ENCODE measurements at places on chromosomes 16 and 17.

- no peak for DNase-seq
Observed at GRCh38 chr16:21645261-21645721, 7.1 kb downstream of the IGSF6 start.

GRCh38 chr17:19018600-19018950, 14.0 kb upstream of the FAM83G start:
- DNase-seq: no peak

DNA sequence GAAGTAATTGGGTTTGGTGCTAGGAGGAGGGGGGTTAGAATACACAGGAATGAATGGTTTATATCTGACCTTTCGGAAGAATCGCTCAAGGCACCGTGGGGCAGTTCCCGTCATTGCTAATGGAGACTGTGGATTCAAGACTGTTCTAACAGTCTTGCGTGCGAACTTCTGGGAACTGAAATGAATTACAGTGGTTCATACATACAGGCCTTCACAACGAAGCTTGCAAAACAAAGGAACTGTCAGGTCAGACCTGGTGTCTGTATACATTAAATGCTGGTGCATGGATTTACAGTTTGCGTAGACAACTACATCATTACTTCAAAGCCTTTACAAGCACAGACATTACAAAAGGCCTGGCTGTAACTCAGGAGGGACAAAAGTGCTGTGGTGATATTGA, 983.9 kb downstream of the CDH11 start:
- DNase-seq: no peak

DNA sequence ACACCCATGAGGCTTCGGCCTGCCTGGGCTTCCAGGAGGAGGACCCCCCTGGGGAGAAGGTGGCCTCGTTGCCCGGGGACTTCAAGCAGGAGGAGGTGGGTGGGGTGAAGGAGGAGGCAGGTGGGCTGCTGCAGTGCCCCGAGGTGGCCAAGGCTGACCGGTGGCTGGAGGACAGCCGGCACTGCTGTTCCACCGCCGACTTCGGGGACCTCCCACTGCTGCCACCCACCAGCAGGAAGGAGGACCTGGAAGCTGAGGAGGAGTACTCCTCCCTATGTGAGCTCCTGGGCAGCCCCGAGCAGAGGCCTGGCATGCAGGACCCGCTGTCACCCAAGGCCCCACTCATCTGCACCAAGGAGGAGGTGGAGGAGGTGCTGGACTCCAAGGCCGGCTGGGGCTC, 41.5 kb downstream of the SREBF1 start:
- no peak for DNase-seq

- peak; percentile 68 for DNase-seq
Observed at GRCh38 chr16:11949527-11949926, 7.7 kb upstream of the NPIPB2 start.

GRCh38 chr17:78979780-78980623, at the start of gene LGALS3BP:
Gene LGALS3BP (minus strand): TSS chr17:78979923. CDS start chr17:78977191, 2,732 bp downstream.
- DNase-seq: peak; percentile 82

DNA sequence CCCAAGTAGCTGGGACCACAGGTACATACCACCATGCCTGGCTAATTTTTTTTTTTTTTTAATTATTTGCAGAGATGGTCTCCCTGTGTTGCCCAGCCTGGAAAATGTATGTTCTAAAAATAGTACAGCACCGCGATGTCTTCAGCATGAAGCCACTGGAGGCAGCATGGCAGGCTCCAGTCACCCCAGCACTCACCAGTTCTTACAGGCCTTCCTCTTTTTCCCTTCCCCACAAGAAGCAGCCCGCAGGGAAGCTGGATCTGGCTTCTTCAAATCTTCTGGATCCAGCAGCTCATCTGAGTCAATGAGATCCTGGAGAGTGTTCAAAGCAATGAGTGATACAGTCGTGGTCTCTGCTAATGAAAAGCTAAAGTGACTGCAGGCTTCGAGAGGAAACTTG, 16.2 kb downstream of the CIAPIN1 start:
- no peak for DNase-seq

DNA sequence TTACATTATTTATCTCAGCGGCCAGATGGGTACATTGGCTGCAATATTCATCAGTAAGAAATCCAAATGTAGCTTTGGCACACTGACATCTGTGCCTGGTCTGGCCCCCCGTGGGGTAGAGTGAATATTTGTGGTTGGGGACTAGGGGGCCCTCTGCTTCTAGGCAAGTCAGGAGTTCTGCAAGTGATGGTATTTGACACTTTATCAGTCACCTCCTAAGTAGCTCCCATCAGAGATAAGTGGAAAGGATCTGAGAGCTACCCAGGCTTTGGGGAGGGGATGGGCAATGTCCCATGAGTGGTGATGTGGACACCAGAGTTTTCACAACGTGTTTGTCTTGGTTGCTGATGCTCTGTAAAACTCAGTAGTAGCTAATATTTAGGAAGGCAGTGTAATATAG, 609.9 kb upstream of the RBFOX1 start:
- no peak for DNase-seq

- DNase-seq: no peak
Observed at GRCh38 chr17:4895657-4896331, 3.5 kb upstream of the C17orf107 start.

GRCh38 chr16:68969338-68969737, 126.0 kb downstream of the TANGO6 start:
- DNase-seq: no peak

DNA sequence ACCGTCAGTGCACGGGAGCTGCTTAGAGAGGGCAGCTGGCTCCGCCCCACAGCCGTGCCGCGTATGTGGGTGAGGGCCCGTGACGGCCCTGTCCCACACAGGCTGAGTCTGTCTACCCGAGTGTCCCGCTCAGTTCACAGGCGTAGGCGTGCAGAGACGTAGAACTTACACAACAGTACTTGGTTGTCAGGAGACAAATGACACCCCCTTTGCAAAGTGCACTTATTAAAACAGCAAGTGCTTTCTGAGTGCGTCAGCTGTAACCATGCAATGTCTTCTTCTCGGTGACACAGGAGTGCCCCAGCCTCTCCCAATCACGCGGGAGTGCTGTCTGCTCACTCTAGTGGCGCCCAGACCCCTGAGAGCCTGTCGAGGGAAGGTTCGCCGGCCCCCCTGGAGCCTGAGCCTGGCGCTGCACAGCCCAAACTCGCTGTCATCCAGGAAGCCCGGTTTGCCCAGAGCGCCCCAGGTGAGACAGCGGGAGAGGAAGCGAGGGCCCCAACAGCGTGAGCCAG, 64.2 kb downstream of the FOXK2 start:
- no peak for DNase-seq

- no peak for DNase-seq
Observed at GRCh38 chr17:79798299-79799173, 1.7 kb upstream of the CBX8 start.

GRCh38 chr17:52181782-52182181, 23.3 kb upstream of the CA10 start:
- DNase-seq: no peak

DNA sequence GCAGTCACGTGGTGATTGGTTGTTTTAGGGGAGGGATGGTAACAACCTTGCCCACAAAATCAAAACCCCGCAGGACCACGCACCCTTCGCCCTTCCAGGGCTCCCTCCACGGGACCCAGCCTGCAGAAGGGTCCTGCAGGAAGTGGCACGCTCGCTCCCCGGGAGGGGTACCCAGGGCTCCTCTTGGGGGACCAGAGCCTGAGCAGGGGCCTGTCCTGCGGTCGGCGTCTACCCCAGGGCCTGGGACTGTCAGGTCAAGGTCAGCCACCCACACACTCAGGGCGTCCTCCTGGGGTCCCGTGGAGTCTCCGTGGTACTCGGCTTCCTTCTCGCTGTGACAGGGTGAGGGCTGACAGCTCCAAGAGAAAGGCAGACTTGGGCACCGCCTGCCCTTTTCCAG, 33.9 kb downstream of the ZNF469 start:
- no peak for DNase-seq

DNA sequence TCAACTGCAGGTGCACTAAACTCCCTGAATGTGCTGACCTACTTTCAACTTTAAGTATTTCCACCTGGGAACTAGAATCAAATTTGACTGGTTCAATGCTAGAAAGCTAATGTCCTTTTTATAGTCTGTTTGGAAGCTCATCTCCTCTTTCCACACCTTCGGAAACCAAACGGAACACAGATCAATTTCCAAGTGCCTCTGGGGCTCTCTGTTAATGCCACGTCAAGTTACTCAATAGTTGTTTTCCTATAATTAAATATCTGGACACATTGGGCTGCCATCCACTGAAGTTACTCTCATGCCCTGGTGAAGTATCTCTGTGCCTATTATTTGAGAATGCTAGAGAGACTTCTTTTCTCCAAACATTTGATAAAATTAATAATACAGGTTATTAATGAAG, 29.7 kb downstream of the ABAT start:
- DNase-seq: no peak

GRCh38 chr17:77421630-77421972, 280.8 kb downstream of the SEC14L1 start:
- DNase-seq: no peak

GRCh38 chr17:56217921-56218320, 64.6 kb downstream of the ANKFN1 start:
- DNase-seq: no peak

DNA sequence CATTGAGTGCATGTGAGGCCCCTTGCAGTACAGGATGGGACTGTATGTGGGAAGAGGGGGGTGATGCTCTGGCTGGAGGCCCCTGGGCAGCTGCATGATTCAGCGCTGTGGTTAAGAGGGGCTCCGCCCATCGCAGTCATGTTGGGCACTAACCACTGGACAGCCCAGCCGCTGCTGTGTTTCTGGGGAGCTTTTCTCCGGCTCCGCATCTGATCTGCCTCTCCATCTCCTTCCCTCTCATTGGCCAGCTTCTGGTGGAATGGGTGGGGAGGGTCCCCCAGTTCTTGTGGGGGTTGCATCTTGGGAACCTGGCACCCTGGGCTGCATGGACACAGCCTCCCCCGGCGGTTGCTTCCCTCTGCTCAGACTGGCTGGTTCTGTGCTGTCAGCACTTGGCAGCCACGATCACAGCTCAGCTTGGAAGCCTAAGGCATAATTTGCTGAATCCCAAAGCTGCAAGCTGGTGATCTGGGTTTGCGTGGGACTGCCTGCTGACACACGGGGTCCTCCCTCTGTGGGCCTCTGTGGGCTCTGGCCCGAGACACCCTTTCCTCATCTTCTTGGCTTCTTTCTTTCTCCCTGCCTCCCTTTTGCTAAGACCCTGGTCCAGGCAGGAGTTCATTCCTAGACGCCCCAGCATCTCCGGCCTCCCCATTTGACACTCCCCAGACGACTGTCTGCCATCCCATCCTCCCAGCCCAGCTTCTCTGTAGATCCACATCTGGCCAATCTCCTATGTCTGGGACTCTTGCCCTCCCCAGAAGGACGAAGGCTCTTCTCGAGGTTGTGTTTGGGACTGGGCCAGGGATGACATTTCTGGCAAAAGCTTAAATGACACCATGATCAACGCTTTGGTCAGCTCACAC, 168.3 kb downstream of the SEC14L1 start:
- DNase-seq: peak; percentile 94

DNA sequence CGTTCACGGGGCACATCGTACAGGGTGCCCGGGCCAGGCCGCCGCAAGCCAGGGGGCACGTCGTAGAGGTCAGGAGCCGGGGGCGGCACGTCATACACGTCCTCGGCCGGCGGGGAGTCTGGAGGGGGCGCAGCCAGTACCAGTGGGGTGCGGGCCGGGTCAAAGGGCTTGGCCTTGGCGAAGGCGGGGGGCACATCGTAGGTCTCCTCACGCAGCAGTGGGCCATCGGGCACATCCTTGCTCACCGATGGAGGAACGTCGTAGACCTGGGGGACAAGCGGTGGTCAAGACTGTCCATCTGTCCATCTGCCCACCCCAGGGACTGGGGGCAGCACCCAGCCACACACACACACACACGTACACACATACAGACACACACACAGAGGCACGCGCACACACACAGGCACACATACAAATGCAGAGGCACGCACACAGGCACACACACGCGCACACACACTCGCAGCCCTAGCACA, 15.7 kb downstream of the BCAR1 start:
- no peak for DNase-seq

GRCh38 chr16:28136751-28137434, 73.4 kb upstream of the GSG1L start:
- no peak for DNase-seq

DNA sequence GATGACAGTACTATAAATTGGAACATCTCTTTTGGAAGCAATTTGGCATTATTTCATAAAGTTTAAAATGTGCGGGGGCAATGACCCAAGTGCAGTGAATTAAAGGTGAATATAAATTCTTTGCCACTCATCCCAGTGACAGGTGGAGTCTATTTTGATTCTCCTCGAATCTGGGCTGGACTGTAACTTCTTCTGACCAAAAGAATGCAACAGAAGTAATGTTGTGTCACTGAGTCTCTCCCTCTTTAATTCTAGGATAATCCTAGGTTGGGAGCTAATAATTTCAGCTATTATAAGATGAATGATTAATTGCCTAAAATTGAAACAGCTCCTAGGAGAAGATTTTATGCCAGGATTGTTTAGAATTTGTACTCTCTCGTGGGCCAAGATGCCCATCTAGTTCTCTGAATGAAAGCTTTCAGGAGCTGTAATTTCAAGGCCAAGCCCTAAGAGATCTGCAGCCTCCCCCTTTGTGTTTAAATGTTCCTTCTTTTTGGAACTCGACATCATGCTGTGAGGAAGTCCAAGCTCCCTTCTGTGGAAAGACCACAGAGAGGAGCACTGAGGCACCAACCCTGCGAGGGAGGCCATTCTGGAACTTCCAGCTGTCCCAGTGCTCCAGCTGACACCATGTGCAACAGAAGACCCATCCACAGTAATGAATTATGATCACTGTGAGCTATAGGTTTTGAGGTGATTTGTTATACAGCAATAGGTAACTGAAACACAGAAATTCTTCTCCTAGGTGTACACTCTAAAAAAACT, 208.1 kb downstream of the COPRS start:
- no peak for DNase-seq

DNA sequence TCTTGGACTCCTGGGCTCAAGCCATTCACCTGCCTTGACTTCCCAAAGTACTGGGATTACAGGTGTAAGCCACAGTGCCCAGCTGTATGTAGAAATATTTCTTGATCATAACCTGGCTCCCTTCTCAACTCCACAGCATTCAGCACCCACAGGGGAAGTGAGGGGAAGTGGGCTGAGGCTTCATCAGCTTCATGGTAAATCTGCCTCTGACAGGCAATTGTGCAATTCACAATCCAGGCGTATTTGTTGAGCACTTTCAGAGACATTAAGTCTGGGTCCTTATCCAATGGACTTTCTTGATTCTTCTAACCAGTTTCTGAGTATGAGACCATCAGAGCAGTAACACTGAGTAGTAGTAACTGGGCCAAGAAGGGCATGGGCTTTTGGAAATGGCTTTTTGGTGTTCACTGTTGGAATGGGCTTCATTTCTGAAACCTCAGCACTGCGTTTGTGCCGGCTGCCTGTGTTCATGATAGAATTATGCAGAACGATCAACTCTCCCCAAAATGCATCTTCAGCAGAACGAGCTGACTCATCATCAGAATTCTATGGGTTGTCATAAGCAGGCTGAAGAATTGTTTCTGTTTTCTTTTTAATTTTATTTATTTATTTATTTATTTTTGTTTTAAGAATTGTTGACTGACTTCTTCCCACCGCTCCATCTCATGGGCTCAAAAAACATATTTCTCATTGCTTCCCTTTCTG, 28.9 kb downstream of the FAM20A start:
- DNase-seq: no peak

Measured in ELR (cell line).